Choroid plexus epithelial cell (primary cell): ENCODE measurements at places on chromosomes 16 and 17.

GRCh38 chr17:76972046-76972641 lies 103.9 kb downstream of the MGAT5B start:
- DNase-seq, result no peak

- DNase-seq, result no peak
These were observed 684 bp upstream of the PITPNM3 start for GRCh38 chr17:6557040-6557438.

DNA sequence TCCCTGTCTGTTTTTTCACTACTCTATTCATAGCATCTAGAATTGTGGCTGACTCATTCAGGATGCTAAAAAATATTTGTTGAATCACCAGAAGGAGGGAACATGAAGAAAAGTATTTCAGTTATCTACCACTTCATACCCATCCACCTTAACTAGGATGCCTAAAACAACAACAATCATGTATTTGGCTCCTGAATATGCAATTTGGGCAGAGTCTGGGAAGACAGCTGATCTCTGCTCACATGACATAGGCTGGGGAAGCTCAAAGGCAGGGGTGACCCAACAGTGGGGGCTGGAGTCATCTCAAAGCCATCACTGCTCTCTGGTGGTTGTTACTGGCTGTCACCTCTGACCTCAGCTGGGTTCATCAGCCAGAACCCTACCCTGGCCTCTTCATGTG lies 80.1 kb upstream of the RPL38 start:
- DNase-seq, result peak; percentile 13

DNA sequence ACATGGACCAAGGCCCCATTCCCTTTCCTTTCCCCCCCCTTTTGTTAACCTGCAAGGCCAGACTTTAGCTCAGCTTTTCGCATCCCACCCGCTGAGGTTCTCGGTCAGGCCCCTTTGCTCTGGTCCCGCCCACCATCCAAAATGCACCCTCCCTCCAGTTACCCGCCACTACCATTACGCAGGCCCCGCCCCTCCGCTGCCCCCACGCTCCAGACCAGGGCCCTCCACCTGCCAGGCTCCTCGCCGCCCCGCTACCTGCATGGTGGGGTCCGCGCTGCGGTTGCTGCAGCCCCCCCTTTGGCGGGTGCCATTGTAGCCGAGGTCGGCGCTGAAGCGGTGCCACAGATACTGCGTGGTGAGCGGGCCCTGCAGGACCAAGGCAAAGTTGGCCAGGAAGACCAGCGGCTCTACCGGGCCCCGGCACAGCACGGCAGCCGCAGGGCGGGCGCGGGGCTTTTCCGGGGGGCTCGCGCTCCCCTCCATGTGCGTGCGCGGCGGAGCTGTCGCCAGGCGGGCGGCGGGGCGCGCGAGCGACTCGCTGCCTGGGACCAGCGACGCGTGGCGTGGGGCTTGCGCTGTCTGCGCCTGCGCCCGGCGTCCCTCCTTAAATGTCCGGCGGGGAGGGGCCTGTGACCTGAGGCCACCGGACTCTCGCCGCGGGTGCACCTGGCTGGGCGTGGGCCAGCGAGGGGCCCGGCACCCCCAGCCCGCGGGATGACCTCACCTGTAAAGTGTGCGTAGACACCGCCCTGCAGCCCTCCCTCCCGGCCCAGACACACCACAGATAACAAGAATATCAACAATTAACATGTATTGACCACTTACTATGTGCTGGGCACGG lies at the start of gene SLC46A1:
Gene SLC46A1 (minus strand): TSS at position 581 of the 841 bp plus-strand sequence. CDS start 98 bp downstream, at position 483.
- peak; percentile 9 for DNase-seq

GRCh38 chr16:87809150-87809902 lies 43.5 kb upstream of the KLHDC4 start:
- DNase-seq, result no peak

GRCh38 chr17:44940317-44940716 lies 7.3 kb downstream of the KIF18B start:
- peak; percentile 26 for DNase-seq

GRCh38 chr17:21353326-21354010 lies 22.7 kb upstream of the KCNJ12 start:
- no peak for DNase-seq

DNA sequence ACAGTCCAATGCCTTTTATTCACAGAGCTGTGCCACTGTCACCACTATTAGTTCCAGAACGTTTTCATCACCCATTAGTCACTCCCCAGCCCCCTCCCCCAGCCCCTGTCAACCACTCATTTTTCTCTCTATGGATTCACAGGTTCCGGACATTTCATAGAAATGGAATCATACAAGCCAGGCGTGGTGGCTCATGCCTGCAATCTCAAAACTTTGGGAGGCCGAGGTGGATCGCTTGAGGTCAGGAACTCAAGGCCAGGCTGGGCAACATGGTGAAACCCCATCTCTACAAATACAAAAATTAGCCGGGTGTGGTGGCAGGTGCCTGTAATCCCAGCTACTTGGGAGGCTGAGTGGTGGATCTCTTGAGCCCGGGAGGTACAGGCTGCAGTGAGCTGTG lies 759 bp upstream of the PAM16 start:
- no peak for DNase-seq

- DNase-seq, result no peak
These were observed 8.5 kb downstream of the BFAR start for GRCh38 chr16:14641206-14641605.

DNA sequence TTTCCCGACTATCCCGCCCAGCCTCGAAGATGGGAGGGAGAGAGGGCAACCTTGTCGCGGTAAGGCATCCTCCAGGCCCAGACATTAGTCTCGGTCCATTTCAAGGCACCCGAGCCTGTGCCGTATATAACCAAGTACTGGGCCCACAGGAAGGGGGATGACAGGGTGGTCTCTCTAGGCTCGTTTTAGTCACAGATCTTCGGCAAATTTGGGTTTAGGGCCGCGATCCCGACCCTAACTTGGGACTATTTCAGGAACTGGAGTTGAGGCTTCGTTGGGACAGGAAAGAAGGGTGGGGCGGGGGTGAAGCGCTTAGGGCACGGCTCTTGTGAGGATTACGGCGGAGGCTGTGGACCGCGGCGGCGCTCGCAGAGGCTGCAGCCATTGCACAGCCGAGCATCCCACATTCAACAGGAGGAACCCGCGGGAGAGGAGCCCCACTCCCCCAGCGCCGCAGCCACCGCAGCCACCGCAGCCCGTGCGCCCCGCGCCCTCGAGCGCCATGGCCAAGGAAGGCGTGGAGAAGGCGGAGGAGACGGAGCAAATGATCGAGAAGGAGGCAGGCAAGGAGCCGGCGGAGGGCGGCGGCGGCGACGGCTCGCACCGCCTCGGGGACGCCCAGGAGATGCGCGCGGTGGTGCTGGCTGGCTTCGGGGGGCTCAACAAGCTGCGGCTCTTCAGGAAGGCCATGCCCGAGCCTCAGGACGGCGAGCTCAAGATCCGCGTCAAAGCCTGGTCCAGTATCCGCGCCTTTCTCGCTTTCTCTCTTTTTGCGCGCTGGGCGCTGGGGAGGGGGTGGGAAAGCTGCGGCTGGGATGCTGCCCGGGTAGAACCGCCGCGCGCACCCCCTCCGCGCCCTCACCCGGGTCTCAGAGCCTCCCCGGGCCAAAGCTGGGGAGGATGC lies at the start of gene VAT1L:
Gene VAT1L (plus strand): TSS at position 384 of the 904 bp plus-strand sequence. CDS start 119 bp downstream, at position 503.
- DNase-seq, result peak; percentile 57

- DNase-seq, result no peak
These were observed 38.4 kb downstream of the ADCY7 start for GRCh38 chr16:50304467-50305440.

DNA sequence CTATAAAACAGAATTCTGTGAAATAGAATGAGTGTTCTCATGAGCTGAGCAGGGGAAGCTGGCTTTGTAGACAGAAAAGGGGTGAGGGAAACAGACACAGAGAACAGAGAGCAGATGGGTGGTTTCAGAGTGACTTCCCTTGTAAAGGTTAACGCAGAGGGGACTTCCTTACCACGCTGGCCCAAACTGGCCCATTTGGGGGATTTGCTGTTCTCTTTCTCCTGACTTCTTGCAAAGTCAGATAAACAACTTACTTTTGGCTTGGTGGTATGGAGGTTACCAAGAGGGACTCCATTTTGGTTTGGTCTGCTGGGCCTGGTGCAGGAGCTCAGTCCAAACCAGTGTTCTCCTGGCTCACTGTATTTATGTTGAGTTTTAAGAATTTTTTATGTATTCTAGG lies 48.4 kb downstream of the SEC14L1 start:
- no peak for DNase-seq

DNA sequence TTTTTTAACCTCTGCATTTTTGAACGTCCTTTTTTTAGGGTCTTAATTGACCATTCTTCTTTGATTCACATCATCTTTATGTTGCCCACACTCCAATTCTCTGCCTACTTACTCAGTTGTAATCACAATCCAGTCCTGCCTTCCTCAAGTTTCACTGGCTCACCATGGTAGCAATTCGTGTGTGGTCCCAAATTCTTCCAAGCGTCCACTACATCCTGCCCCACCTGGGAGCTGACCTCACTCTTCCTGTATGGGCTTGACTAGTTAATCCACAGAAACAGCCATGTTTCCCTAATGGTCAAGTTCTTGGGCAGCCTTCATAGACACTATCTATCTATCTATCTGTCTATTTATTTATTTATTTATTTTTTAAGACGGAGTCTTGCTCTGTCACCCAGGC lies 7.1 kb downstream of the TLCD2 start:
- no peak for DNase-seq

- DNase-seq, result no peak
These were observed 86.6 kb downstream of the AMFR start for GRCh38 chr16:56338566-56339318.

GRCh38 chr17:4604111-4604644 lies 19.8 kb downstream of the SMTNL2 start:
- peak; percentile 89 for DNase-seq

DNA sequence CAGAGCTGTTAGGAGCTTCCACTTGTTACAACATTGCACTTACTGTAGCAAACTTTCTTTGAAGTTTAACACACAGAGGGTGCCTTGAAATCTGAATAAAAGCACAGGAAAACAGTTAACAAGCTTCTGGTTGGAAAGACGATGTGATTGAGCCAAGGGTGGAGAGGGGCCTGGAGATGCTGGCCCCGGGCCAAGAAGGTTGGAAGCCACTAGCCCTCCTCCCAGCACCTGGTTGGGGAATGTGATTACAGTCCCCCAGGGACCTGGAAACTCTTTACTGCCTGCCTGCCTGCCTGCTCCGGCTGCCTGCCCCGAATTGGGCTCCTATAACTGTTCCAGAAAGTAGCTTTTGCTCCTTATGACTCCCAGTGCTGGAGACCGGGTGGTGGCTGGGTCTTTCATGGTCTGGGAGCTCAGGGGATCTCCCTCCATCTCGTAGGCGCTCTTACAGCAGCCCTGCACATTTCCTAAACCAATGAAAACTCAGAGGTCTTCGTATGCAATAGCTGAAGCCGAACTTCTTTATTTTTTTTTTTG lies 48.0 kb upstream of the ZFHX3 start:
- peak; percentile 20 for DNase-seq

GRCh38 chr17:61144617-61145564 lies 254.8 kb upstream of the TBX2 start:
- DNase-seq, result peak; percentile 28

DNA sequence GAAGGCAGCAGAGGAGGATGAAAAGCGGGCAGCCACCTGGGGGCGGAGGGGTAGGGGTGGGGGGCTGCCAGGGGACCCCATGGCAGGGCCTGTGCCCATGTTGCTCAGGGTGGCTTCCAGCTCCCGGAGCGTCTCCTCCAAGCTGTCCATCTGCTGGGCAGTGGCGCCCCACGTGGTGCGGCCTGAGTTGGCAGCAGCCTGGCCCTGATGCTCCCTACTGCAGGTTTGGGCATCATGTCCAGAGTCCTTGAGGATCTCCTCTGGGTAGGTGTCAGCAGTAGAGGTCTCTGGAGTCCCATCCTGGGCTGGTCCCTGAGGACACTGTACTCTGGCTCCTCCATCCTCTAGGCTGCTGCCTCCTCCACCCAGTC lies 60.9 kb downstream of the SRCIN1 start:
- DNase-seq, result no peak

DNA sequence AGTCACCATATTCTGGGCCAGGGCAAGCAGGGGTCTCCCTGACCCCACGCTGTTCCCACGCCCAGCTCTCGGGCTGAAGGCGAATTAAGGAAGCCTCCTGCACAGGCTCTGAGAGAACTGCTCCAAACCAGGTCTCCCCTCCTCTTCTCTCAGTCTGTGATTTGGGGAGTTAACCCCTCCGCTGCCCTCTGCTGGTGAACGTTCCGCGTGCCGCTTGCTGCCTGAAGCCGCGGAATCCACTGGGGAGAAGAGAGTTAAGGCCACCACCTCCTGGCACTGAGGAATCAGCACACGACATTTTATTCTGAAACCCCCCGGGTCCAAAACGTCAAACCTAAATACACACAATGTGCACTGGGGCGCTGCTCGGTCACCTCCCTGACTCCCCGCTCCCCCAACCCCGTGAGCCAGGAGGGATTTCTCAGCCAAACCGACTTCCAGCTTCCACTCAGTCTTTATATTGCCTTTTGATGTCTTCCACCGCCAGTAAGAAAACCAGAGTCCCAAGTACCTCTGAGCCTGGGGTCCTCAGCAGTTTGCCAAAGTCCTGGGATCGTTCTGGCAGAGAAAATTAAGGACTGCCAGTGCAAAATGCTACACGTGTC lies 54.4 kb upstream of the RCVRN start:
- DNase-seq, result peak; percentile 56

GRCh38 chr17:51682115-51682514 lies 421.8 kb downstream of the UTP18 start:
- no peak for DNase-seq

- DNase-seq, result no peak
These were observed 16.0 kb downstream of the MRC2 start for GRCh38 chr17:62643496-62643895.

GRCh38 chr17:81543339-81543675 lies 8.8 kb downstream of the FAAP100 start:
- DNase-seq, result no peak

DNA sequence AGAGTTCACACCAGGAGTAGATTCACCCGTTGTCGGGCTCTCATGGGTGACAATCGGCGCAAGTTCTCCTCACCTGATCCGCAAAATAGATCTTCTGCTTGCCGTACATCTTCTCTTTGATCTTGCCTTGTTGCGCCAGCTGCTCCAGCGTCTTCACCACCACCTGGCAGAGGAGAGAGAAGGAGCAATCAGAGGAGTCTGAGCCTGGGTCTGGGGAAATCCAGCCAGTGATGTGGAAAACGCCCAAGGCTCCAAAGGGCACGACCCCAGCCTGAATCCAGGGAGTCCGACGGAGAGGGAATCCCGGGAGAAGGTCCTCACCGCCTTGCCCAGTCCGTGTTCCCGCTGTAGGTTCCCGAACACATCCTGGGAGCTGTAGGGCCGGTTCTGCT lies 393 bp downstream of the PSMC3IP start:
- no peak for DNase-seq

DNA sequence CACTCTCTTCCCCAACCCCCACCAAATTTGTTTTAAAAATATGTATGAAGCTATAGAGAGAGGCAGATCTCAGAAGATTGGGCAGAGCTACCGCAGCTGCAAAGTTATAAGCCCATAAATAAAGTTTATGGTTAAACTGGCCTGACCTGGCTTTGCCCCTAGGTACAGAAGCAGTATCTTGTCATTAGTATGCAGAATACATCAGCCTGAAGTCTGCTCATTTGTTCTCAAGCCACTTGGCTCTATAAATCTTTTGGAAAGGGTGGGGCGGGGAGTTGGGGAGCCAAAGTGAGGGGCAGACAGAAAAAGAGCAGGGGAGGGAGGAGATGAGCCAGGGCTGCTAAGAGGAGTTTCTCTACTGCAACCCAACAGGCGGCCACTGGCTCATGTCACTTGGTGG lies 113.2 kb downstream of the SOX9 start:
- no peak for DNase-seq
